ENCODE measurements at places on chromosomes 5 and 9.

DNA sequence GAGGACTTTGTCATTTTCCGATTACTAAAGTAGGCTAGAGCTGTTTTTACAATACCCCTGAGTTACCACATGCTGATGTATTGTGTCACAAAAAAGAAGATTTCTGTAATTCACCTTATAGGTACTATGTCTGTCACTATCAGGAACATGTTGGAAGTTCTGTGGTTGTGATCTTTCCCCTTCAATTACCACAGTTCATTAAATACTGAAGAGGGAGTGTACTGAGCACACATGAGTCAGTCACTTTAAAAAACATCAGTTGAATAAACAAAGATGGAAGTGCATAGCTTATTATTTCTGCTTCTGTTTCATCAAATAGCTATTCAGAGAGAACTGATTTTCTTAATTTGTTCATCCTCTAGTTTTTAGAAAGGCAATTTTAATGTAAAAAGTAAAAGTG, 31.7 kb downstream of the AP3S1 start:
- H3K27me3 ChIP-seq = no peaks in the 10 kb centered on the region
- H3K4me1 ChIP-seq = no peaks in the 10 kb centered on the region
- no peaks in the 10 kb centered on the region for H3K36me3 ChIP-seq
- no peak overlapping the region for H3K27ac ChIP-seq
- no peak for DNase-seq

GRCh38 chr5:96936431-96937320, 796 bp downstream of the LNPEP start:
- DNase-seq = peak; percentile 39
- peaks cover 6% of the 10 kb centered on the region for H3K36me3 ChIP-seq
- H3K27me3 ChIP-seq = peaks cover 9% of the 10 kb centered on the region
- H3K4me3 ChIP-seq = peak overlapping the region; percentile 97

DNA sequence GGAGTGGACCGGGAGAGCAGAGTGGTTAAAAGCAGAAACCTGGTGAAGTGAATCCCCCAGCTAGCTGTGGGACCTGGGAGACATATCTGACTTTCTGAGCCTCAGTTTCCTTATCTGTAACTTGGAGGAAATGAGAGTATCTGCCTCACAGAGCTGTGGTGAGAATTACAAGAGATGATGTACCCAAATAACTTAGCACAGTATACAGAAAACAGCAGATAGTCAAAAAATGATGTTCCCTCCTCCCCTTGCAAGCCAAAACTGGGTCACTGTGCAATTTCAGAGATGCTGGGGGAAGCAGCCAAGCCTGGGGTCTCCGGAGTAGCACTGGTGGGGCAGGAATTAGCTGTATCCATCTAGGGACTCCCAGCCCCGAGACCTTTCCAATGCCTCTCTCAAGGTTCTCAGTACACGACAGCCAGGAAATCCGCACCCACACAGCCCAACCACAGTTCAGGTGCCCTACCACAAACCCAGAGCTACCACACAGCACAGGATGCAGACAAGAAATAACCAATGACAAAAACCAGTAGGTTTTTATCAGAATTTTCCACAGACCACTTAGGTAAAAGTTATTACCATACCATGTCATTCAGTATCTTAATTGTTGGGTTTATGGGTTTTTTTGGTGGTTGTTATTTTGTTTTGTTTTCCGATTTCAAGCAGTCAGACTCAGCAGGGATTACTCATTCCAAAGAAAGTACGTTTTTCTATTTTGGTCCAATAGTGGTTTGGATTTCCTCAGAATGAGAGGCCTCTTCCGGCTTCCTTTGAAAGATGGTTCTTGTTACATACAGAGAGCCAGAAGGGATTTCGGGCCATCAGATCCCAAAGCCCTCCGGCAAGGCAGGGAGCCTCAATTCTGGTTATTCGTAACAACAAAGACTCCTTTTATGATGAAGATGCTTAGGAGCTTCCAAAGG, 4.9 kb upstream of the HRH2 start:
- no peak for DNase-seq
- H3K4me3 ChIP-seq = no peak overlapping the region
- no peak overlapping the region for H3K27ac ChIP-seq
- peaks cover 5% of the 10 kb centered on the region for H3K4me1 ChIP-seq
- H3K36me3 ChIP-seq = peaks cover 9% of the 10 kb centered on the region

DNA sequence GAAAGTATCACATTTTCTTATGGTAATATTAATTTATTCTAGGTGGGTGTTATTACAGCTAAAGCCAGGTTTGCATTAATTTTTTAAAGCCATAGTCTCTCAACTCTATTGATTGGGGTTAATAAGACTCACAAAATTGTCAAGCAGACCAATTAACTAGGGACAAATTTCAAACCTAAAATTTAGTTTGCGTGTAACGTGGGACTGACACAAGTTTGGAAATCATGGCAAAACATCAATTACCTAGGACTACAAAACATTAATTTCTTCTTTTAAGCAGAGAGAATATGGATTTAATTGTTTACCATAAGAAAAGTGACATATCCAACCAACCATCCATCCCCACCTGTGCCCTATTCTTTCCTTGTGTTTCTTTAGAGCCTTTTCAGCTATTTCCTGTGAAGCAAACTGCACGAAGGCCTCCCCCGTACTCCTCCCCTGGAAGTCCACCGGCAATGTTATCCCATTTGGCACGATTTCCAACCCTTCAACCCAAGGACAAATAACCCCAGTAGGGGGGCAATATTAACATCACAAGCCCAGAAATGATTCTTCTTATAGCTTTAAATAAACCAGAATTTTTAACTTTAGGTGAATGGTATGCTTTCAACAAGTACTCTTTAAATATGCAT, 4.4 kb downstream of the HNRNPH1 start:
- H3K27me3 ChIP-seq = peaks cover 24% of the 10 kb centered on the region
- no peak for DNase-seq
- H3K27ac ChIP-seq = peak overlapping the region; percentile 76
- H3K36me3 ChIP-seq = peaks cover 70% of the 10 kb centered on the region

DNA sequence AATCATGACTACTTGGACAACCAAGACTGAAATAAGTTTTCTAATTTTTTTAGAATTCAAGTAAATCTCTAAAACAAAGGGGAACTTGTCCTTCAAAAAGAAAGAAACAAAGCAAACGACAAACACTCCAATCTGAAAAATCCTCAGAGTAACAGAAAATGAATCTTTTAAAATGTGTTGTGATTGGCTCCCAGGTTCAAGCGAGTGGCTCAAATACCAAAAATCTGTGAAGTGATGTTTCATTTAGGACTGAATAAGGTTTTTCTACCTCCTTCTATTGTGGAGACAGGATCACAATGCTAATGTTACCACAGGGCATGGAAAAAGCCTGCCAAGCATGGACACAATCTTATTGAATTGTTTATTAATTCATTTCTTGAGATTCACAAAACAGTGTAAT, 415.7 kb downstream of the RAB3C start:
- no peak for DNase-seq
- peaks cover 2% of the 10 kb centered on the region for H3K27me3 ChIP-seq
- H3K27ac ChIP-seq = no peak overlapping the region
- H3K4me3 ChIP-seq = no peak overlapping the region
- no peaks in the 10 kb centered on the region for H3K4me1 ChIP-seq

GRCh38 chr5:79851391-79851863, 139.6 kb downstream of the MTX3 start:
- H3K27ac ChIP-seq = no peak overlapping the region
- H3K4me1 ChIP-seq = peaks cover 9% of the 10 kb centered on the region
- H3K27me3 ChIP-seq = no peaks in the 10 kb centered on the region
- no peaks in the 10 kb centered on the region for H3K36me3 ChIP-seq
- no peak for DNase-seq

GRCh38 chr5:81763294-81763928, 12.5 kb upstream of the SSBP2 start:
- no peak for DNase-seq
- peaks cover 3% of the 10 kb centered on the region for H3K36me3 ChIP-seq
- no peak overlapping the region for H3K4me3 ChIP-seq
- H3K27ac ChIP-seq = peak overlapping the region; percentile 53
- H3K27me3 ChIP-seq = peaks cover 3% of the 10 kb centered on the region
- peaks cover 74% of the 10 kb centered on the region for H3K4me1 ChIP-seq

- H3K4me1 ChIP-seq = peaks cover 9% of the 10 kb centered on the region
- H3K27ac ChIP-seq = no peak overlapping the region
- no peaks in the 10 kb centered on the region for H3K36me3 ChIP-seq
- H3K27me3 ChIP-seq = no peaks in the 10 kb centered on the region
Observed at GRCh38 chr9:4430432-4431261, 59.6 kb upstream of the SLC1A1 start.

DNA sequence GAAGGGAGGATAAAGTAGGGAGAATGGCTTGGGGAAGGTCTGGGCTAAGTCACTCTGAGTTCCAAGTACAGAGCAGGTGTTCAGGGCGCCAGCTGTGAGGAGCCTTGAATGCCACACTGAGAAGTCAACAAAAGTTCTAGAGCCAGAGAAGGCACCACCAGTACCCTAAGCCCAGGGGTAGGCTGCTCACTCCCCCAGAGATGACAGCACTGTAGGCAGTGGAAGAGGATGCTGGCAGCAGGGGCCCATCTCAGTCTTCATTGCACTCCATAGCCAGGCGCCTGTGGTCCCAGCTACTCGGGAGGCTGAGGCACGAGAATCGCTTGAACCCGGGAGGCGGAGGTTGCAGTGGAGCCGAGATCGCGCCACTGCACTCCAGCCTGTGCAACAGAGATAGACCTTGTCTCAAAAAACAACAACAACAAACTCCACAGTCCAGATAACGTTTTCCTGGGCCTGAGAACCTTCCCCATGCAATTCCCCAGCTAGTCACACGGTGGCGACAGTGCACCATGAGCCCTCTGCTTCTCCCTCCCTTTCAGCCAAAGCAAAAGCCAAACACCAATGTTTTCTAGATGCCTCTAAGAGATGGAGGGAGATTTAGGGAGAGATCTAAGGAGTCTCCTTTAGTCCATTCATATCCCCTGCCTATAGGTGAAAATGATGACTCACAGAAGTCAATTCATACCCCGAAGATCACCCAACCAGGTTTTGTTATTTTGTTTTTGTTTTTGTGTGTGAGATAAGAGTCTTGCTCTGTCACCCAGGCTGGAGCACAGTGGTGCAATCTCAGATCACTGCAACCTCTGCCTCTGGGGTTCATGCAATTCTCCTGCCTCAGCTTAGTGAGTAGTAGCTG, 19.8 kb upstream of the NSD1 start:
- H3K36me3 ChIP-seq = no peaks in the 10 kb centered on the region
- peak overlapping the region; percentile 5 for H3K27ac ChIP-seq
- DNase-seq = peak; percentile 81
- H3K4me3 ChIP-seq = no peak overlapping the region

DNA sequence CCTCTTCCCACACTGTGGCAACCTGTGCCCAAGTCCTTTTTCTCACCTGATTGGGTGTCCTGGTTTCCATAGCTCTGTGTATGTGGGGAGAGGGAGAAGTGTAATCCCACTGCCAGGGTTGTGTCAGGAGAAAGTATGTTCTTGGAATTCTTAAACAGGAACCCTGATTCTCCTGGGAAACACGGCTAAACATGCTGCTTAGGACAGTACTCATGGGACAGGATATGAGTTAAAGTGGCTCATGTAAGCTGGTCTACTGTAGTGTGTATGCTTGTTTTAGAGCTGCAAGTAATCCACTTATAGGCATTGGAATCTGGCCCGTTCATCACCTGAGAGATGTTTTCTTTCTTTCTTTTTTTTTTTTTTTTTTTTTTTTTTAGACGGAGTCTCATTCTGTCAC, 23.9 kb downstream of the ARHGEF28 start:
- no peak for DNase-seq
- H3K27ac ChIP-seq = no peak overlapping the region
- H3K4me3 ChIP-seq = no peak overlapping the region
- H3K36me3 ChIP-seq = no peaks in the 10 kb centered on the region
- no peaks in the 10 kb centered on the region for H3K27me3 ChIP-seq

- no peak for DNase-seq
- no peak overlapping the region for H3K27ac ChIP-seq
- no peak overlapping the region for H3K4me3 ChIP-seq
- H3K36me3 ChIP-seq = no peaks in the 10 kb centered on the region
Observed at GRCh38 chr5:8598996-8599395, 730.0 kb downstream of the MTRR start.

DNA sequence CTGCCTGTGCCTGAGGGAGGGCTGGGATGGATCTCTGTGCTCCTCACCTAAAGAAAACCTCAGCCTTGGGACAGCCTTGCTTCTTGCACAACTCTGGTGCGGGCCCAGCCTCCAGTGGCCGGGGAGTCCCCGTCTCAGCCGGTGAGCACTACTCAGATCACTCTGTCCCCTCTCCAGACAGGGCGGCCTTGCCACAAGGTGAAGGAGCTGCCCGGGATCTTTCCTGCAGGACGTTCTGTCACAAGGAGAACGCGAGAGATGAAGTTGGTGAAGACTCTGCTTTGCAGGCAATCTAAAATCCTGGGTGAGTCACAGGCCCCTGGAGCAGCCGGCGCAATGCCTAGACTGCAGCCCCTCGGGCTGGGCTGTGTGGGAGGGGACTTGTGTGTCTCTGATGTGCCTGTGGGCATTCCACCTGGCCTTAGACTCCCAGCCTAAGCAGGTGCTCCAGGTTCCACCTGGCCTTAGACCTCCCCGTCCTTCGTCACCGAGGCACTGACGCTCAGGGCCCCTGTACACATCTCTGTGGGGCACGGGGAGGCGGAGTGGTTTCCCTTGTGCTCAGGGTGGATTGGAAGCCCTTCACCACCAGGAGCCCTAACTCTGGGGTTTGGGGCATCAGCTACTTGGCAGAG, 15.2 kb upstream of the IRX4 start:
- H3K4me3 ChIP-seq = no peak overlapping the region
- H3K27ac ChIP-seq = no peak overlapping the region
- H3K4me1 ChIP-seq = no peaks in the 10 kb centered on the region
- H3K27me3 ChIP-seq = peaks cover 5% of the 10 kb centered on the region
- H3K36me3 ChIP-seq = no peaks in the 10 kb centered on the region

Measured in endothelial cell (in vitro differentiated cells).